Stimulated activated CD4-positive, alpha-beta T cell treated with anti-CD3 and anti-CD28 coated beads, Interleukin-15, amount 100 ng/mL, for 48 hours (primary cell): ENCODE measurements at places on chromosomes 7 and 10.

DNA sequence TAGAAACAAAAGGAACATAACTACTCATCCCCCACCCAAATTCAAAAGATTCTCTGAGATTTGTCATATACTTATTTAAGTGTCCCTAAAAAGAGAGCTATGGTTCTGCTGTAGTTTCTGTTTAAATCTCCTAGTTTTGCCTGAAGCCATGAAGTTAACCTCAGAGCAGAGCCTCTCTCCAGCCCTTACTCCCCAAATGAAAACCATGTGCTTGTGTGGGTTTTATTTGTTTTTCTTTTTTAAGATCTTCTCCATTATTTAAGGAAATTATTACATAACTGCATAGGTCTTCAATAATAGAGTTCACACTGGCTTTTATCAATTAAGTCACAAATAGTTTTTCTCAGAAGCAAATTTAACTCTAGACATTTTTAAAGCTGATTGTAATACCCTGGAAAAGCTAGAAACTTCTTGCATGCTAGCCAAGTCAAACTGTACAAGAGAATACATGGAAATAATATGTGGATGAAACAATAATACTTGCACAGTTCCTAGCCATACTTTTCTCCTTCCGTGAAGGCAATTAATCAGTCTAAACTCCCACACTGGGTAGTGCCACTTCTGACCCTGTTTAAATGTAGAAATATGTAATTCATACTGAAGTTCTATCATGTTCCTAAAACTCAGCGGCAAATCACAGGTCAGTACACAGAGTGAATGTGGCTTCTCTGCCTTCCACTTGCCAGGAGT, 579.7 kb downstream of the SUGCT start:
- no peak for DNase-seq

GRCh38 chr10:84185526-84186175, 8.7 kb upstream of the CDHR1 start:
- DNase-seq = no peak

- no peak for DNase-seq
Observed at GRCh38 chr10:91335147-91335546, 75.0 kb upstream of the HECTD2 start.

- DNase-seq = no peak
Observed at GRCh38 chr10:126397640-126398382, 9.5 kb upstream of the ADAM12 start.

- no peak for DNase-seq
Observed at GRCh38 chr10:127874671-127875448, 17.9 kb downstream of the CLRN3 start.

DNA sequence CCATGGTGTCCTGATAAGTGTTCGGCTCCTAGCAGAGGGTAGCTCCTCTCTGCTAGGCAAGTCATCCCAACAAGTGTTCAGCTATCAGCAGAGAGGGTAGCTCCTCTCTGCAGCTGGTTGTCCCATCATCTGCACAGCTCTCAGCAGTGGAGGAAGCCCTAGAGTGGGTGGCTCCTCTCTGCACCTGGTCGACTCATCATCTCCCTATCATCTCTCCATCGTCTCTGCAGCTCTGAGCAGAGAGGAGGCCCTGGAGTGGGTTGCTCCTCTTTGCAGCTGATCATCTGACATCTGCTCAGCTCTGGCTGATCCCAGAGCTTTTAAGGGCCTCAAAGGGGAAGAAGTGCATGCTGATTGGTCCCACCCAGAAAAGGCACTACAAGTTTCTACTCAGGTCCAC, 199.9 kb upstream of the KMT2E start:
- no peak for DNase-seq

DNA sequence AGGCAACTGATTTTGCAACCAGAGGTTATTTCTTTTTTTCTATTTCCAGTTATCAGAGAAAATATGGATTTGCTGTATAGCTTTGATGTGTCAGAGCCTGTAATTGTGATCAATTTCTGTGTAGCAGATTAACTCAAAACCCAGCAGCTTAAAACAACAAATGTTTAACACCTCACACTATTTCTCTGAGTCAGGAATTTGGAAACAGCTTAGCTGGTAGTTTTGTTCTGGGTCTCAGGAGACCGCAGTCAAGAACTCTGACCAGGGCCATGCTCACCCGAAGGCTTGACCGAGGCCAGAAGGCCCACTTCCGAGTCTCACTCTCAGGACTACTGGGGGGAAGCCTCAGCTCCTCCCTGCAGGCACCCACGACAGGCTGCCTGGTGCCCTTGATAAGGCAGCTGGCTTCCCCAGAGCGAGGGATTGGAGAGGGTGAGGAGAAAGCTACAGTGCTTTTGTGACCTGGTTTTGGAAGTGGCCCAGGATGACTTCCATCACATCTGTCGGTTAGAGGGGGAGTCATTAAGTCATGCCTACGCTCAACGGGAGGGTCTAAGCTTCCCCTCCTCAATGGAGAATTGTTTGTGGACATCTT, 105.7 kb upstream of the SHH start:
- DNase-seq = no peak

DNA sequence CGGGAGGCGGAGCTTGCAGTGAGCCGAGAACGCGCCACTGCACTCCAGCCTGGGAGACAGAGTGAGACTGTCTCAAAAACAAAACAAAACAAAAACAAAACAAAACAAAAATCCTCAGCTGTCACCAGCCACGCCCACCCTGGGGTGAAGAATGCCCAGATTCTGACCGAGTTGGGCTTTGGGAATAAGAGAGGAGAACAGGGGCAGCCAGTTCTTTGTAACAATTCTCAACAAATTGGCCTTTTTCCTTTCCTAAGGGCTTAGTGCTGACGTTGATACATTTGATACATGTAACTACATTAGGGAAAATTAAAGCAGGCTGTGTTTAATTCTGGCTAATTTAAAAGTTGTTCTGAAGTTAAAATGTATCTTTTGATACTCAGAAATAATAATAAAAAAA, 121.0 kb downstream of the EPC1 start:
- no peak for DNase-seq

- no peak for DNase-seq
Observed at GRCh38 chr7:33852838-33853237, 52.5 kb upstream of the BMPER start.

- DNase-seq = no peak
Observed at GRCh38 chr10:81136261-81136660, 598.6 kb downstream of the SH2D4B start.

GRCh38 chr7:15753887-15754579, 67.5 kb upstream of the MEOX2 start:
- DNase-seq = no peak

DNA sequence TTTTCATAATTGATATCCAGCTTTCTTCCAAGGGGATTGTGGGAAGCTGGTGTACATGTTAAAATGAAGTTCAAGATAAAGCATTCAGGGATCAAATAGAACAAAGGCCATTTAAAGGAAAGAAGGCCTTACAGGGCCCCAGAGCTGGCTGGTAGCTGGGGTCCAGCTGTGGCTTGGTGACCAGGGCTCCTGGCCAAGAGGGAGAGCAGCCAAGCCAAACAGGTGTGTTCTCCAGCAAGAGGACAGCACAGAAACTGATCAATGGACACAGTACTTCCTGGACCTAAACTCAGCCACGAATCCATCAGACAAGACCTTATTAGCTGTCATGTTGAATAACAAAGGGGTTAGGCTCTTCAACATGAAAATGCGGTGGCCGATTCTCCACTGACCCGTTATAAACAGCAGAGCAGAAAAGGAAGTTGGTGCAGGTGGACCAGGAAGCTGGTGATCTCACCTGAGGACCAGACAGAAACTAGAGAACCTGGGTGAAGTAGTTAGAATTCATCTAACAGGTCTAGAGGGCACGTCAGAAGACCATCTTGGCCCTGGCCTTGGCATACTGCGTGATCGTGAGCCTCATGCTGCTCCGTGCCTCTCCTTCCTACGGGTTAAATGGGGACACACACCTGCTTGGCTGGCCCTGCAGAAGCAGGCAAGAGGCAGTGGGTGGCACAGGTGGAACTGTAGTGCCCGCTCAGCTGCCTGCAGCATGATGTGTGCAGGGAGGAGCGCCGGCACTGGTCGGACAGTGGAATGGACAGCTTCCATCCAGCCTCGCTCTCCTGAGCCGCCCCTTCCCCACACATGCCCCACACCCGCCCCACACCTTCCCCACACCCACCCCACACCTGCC, 53.8 kb downstream of the PARP12 start:
- DNase-seq = no peak

DNA sequence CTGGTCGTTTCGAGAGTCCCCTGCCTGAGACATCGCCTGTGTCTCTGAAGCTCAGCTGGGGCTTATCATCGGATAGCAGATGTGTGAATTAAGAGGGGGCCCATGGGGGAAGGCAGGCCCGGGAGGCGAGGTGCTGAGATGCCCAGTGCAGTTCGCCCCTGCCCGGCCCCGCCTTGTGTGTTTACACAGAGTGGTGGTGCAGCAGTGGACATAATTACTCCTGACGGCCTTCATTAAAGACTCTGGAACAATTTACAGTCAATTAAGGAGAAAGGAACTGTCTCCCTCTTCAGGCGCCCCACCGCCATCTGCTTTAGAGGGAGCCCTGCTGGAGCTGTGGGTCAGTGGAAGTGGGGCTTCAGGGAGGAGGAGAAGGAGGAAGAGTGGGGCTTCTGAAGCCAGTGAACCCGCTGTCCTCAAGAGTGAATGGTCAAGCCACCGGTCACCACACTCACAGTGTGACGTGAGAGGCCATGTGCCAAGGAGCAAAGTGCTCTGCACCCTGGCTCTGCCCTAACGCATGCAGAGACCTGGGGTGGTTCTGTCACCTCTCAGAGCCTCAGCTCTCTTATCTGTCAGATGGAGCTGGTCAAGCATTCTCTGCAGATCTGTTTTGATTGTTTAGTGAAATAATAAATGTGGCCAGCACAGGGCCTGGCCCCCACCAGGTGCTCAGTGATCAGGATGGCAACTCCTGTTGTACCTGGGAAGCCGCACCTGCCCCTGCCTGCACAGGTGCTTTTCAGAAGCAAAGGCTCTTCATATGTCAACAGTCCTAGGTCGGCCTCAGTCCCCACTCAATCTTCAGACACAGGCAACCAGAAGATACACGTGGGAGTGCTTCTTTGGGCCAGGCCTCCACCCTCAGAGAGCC, 65.6 kb downstream of the CDH23 start:
- no peak for DNase-seq
